ENCODE measurements at places on chromosomes 6 and 20.

DNA sequence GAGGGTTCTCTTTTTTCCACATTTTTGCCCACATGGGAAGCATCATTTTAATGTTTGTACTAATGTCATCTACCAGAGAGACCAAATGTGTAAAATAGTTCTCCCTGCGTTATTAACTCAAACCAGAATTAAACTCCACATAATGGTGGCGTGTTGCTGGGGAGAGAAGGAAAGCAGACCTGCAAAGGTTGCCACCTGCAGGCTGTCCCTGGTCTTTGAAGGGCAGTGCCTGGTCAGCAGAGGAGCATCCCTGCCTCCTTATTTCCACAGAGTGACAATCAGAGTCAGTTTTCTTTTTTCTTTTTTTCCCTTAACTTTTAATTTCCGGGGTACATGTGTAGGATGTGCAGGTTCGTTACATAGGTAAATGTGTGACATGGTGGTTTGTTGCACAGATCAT is 214.5 kb downstream of the TBX18 start:
- DNase-seq, result no peak

DNA sequence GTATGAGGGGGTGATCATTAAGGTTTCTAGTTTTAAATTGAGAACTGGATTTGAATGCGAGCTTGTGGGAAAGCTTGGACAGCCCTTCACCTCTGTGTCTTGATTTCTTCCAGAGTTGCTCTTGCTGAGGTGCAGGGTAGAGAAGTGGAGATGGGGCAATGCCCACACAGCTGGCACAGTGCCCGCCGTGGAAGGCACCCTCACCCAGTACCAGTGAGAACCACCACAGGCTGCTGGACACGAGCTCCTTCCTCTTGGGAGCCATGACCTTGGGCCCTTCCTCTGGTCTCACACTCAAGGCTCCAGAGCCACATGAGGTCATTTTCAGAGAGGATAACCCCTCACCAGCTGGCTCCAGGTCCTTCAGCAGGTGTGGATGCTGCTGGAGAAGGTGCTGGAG is 67.3 kb downstream of the DACT2 start:
- no peak for DNase-seq

DNA sequence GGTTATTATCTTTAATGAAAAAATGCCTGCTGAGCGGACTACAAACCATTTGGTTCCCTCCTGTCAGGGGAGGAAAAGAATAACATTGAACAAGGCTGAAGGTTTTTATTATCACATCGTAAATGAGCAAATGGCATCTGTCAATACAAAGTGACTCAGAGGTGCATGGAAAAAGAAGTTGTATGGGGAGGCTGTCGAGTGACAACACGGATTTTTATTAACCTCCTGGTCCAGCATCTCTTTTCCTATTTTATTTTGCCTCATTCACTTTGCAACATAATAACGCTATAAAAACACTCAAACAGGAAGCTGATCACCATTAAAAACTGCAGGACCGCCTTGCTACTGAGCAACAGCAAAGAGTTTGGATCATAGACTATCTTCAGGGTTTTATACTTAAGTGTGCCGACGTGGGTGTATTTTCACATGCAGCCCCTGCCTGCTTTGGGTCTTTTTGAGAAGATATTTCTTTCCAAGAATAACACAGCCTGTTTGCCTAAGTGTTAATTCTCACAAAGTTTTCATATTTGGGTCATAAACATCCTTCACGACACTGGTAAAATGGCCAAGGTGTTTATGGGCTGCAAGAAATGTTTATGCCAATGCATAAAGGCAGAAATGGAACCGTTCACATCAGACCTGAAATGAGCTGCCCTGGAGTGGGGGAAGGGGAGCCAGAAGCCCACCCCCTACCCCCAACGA is 132.1 kb upstream of the SALL4 start:
- DNase-seq, result no peak

- DNase-seq, result no peak
Observed at GRCh38 chr20:58797371-58798338, 53.0 kb downstream of the GNAS-AS1 start.

GRCh38 chr6:25883991-25884390 is 9.9 kb upstream of the SLC17A3 start:
- no peak for DNase-seq

- no peak for DNase-seq
Observed at GRCh38 chr20:63258781-63259180, 4.5 kb upstream of the NKAIN4 start.

GRCh38 chr20:22052025-22052650 is 346.7 kb downstream of the PAX1 start:
- DNase-seq, result no peak

All from activated CD4-positive, alpha-beta T cell treated with anti-CD3 and anti-CD28 coated beads for 24 hours (primary cell).